Body of pancreas (tissue), 4 donors: ENCODE measurements at places on chromosomes 13 and 19.
A peak's percentile ranks its signal among the peaks of the same experiment; 100 is the strongest.

GRCh38 chr19:17441241-17442021 is 7.0 kb downstream of the TMEM221 start:
- H3K4me3 ChIP-seq = no peak overlapping the region
- no peaks in the 10 kb centered on the region for H3K4me1 ChIP-seq
- no peak overlapping the region for H3K27ac ChIP-seq
- H3K36me3 ChIP-seq = no peaks in the 10 kb centered on the region
- H3K27me3 ChIP-seq = no peaks in the 10 kb centered on the region

GRCh38 chr13:94550062-94550738 is 45.8 kb downstream of the TGDS start:
- no peak for DNase-seq
- peaks cover 15% of the 10 kb centered on the region for H3K4me1 ChIP-seq
- H3K4me3 ChIP-seq = peak overlapping the region; percentile 10
- H3K27me3 ChIP-seq = no peaks in the 10 kb centered on the region
- H3K27ac ChIP-seq = peak overlapping the region; percentile 92
- H3K36me3 ChIP-seq = no peaks in the 10 kb centered on the region

GRCh38 chr13:32902874-32903273 is 113.3 kb upstream of the KL start:
- DNase-seq = peak; percentile 30
- no peaks in the 10 kb centered on the region for H3K4me1 ChIP-seq
- H3K27ac ChIP-seq = no peak overlapping the region
- no peaks in the 10 kb centered on the region for H3K27me3 ChIP-seq
- H3K4me3 ChIP-seq = no peak overlapping the region
- no peaks in the 10 kb centered on the region for H3K36me3 ChIP-seq

DNA sequence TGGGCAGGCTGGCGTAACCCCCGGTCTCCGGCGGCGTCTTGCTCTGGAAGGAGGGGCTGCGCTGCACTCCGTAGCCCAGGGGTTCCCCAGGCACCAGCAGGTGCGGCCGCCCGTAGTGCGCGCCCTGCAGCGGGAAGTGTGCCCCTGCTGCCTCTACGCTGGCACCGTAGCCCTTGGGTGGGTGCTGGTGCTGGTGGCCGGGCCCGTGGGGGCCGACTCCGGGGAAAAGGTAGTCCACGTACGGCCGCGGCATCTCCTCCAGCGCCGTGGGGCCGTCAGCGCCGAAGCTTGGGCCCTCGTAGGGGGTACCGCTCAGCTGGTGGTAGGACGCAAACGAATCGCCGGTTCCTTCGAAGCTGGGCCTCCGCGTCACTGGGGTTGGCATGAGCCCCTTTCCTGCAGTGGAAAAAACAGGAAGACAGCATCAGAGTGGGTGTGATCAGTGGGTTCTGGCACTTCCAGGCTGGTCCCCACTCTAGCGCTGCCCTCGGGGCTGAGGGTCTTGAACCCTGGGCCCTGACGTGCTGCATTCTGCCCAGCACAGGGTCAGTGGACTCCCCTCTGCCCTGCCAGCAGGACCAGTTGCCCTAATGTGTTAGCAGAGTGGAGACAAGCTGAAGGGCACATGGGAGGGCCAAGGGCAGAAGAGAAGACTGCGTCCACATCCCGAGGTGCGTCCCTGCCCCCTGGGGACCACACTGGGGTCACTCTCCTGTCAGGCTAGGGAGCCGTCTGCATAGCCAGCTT is 72.3 kb downstream of the LATS2 start:
- H3K27ac ChIP-seq = no peak overlapping the region
- no peaks in the 10 kb centered on the region for H3K36me3 ChIP-seq
- H3K27me3 ChIP-seq = no peaks in the 10 kb centered on the region

- DNase-seq = no peak
- H3K27me3 ChIP-seq = no peaks in the 10 kb centered on the region
- H3K4me1 ChIP-seq = no peaks in the 10 kb centered on the region
- no peak overlapping the region for H3K4me3 ChIP-seq
- no peaks in the 10 kb centered on the region for H3K36me3 ChIP-seq
Measured at GRCh38 chr13:90385781-90386489, 961.6 kb upstream of the MIR17HG start.
